Amygdala (tissue), 56 donors: ENCODE measurements at places on chromosomes 16 and 17.

DNA sequence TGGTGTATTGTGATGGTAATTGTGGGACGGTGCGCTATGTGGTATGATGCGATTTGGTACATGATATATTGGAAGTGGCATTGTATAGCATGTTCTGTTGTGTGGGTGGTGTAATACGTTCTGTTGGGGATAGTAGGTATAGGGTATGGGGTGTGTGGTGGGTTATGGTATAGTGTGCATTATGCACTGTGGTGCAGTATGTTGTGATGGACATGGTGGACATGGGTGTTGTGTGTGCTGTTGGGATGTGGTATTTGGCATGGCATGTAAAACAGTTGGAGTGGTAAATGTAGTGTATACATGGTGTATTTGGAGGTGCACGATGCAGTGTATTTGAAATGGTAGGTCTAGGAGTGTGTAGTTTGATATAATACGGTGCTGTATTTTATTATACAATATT, 170.6 kb upstream of the CNTNAP4 start:
- no peak for DNase-seq

- no peak for DNase-seq
These were observed 36.0 kb downstream of the USP32 start for GRCh38 chr17:60355663-60356594.

DNA sequence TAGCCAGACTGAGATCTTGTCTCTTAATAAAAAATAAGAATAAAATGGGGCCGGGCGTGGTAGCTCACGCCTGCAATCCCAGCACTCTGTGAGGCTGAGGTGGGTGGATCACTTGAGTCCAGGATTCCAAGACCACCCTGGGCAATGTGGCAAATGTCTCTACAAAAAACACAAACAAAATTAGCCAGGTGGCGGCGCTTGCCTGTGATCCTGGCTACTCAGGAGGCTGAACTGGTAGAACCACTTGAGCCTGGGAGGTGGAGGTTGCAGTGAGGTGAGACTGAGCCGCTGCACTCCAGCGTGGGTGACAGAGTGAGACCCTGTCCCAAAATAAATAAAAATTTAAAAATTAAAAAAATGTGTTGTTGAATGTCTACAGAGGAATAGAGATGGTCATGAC, 2.9 kb upstream of the DEF8 start:
- DNase-seq, result no peak

DNA sequence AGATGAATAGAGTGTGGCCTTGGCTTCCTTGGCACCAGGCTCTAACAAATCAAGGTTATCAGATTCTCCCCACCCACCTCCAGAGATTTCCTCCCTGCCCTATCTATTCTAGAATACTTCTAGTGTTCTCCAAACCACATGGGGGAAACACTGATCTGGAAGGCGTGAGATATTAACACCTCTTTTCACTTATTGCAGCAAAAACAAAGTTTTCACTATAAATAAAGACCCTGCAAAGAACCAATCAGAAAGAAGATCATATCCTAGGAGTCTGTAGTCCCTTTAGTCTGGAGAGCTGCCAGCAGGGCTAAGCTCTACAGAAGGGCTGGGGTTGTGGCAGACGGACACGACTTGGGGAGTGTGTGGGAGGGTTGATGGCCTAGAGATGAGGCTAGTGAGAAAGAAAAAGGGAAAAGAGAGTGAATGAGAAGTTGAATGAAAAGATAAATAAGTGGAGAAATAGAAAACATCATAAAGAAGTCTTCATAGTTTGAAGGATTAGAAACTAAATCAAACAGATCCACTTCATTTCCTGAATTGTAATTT, 8.6 kb upstream of the SKAP1 start:
- no peak for DNase-seq

- DNase-seq, result no peak
These were observed at the start of gene CACNB1 for GRCh38 chr17:39197380-39198185. CACNB1 (minus strand) TSS chr17:39197669; CDS start chr17:39197495, 174 bp downstream.

GRCh38 chr16:75329943-75330342, 78.5 kb upstream of the BCAR1 start:
- DNase-seq, result no peak

- no peak for DNase-seq
These were observed 38.9 kb upstream of the C1QL1 start for GRCh38 chr17:45006927-45007461.

DNA sequence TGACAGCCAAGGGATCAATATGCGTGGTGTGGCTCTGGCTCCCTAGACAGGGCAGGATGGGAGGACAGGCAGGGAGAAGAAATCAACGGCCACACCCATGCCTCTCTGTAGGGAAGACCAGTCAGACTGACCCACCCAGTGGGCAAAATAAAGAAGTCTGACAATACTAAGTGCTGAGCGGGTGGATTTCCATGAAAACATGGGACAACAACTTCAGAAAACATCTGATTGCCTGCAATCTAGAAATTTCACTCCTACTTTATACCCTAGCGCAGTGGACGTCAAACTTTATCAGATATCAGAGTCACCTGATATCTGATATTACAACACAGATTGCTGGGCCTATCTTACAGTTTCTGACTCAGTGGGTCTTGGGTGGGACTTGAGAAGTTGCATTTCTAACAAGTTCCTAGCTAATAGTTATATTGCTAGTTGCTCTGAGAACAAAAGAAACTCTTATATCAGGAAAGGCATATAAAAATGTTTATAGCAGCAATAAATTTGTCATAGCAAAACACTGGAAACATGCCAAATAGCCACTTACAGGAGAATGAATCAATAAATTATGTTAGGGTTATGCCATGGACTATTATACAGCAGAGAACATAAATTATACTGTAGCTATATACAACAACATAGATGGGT, 38.4 kb downstream of the C17orf67 start:
- no peak for DNase-seq

- no peak for DNase-seq
These were observed 378.9 kb upstream of the CA10 start for GRCh38 chr17:52537421-52537820.

- DNase-seq, result peak; percentile 41
These were observed 148.4 kb downstream of the SLC39A11 start for GRCh38 chr17:72943826-72944689.

DNA sequence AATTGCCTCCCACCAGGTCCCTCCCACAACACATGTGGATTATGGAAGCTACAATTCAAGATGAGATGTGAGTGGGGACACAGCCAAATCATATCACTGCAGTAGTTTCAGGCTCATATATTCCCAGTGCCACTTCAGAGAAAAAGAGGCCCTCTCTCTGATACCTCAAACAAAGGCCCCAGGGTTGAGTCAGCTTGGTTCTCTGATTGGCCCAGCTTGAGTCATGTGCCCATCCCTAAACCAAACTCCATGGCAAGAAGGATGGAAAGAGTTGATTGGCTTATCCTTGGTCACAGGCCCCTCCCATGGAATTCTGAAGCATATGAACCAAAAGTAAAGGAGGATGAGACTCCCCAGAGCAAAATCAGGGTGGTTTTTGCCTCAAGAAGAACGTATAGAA, 75.9 kb upstream of the IRX6 start:
- no peak for DNase-seq

- DNase-seq, result no peak
These were observed 796 bp downstream of the HOXB3 start for GRCh38 chr17:48589060-48589830.
